ENCODE measurements at places on chromosomes 3 and 15.
A peak's percentile ranks its signal among the peaks of the same experiment; 100 is the strongest.

- no peak for DNase-seq
Observed at GRCh38 chr3:160773722-160774121, 17.7 kb downstream of the PPM1L start.

GRCh38 chr3:3586843-3587646 is 212.2 kb upstream of the LRRN1 start:
- peak; percentile 77 for DNase-seq

DNA sequence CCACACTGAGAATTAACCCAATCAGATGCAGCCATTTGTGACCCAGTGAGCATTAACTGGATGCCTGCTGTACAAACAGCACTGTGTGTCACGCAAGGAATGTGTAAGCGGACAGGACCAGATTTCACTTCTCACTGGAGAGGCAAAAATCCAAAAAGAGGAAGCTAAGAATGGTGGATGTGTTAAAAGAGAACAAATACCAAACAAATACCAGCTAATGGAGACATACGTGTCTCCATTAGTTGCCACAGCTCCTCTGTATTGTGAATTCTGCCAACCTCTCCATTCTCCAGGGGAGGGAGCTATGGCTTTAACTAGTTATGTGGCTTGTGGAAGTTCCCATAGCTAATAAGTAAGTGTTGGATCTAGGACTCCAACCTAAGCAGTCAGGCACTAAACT is 2.6 kb downstream of the LTF start:
- DNase-seq, result no peak

DNA sequence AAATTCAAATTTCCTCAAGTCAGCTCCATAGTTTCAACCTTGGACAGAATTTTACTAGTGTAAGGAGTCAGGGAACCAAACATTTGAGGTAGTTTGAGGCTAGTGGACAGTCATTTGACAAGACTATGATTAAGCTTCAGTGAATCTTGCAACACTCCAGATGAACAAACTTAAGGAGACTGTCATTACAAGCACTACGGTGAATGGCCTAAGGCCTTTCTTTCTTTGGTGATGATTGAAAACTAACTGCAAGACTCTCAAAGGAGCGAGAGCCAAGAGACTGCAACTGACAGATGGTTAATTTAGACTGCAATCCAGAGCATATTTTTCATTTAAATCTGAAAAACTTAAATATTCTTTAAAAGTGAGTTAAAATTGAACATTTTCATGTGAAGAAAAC is 272.3 kb upstream of the NECTIN3 start:
- no peak for DNase-seq

DNA sequence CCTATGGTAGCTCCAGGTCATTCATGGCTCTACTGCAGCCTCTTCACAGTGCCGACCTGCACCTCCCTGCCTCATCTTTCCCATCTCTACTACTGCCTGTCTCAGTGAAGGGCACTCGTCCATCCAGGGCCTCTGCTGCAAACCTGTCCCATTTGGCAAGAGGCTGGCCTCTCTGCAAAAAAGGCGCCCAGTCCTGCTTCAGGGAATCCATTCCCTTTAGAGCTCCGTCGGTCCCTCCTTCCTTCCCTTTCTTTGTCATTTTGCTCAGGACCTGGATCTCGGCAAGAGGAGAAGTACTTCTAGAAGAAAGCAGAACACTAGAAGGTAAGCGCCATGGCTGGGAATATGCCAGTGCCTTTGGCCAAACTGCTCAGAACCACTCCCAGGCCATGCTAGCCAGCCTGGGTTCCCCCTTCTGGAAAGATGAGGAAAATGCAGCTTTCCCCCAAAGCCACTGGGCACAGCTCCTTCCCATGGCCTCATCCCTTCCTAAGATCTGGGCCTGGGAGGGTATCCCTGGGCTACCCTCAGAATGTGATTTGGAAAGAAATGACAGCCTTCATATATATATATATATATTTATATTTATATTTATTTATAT is 6.4 kb upstream of the ISL2 start:
- no peak for DNase-seq

DNA sequence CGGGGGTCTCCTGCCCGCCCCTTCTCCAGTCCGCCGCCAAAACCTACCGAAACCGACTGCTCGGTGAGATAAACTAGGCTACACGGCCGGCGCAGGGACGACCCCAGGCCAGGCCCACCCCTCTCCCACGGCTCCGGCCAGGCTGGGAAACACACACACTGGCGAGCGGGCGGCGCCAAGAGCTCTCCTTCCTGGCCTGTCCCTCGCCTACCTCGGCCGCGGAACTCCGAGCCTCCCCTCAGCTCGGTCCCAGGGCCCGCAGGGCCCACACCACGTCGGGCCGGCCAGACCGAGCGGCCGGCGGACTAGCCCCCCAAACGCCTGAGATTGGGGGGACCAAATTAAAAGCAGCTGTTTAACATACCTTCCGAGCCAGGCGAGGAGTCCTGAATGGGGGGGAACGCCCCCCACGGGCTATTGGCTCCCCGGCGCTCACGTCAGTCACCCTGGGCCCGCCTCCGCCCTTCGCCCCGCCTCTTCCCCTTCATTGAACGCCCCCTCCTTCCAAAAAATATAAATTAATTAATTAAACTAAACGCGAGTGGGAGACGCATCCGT is 4.0 kb upstream of the SIN3A start:
- peak; percentile 78 for DNase-seq

DNA sequence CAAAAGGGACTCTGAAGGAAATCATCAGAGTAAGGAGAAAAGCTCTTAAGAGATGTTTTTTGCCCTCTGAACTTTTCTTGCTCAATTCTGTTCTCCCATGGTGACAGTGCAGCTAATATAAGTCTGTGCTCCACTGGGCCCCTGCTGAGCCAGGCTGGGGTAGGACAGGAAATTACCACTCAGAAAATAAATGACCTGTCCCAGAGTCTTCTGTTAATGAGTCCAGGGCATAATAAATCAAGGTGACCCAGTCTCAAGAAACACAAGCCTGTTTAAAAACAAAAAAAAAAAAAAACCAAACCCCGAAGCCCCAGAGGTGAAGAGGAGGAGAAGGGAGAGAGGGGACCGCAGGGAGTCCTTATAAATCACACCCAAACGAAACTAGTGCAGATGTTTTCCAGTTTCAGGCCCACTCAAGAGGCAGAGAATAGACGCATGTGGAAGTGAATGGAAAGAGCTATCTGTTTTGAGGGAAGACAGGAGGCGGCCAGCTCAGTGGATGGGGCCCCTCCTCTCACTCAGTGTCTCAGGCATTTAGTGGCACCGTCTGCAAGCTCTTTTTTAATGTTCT is 59.8 kb upstream of the BOC start:
- peak; percentile 50 for DNase-seq

DNA sequence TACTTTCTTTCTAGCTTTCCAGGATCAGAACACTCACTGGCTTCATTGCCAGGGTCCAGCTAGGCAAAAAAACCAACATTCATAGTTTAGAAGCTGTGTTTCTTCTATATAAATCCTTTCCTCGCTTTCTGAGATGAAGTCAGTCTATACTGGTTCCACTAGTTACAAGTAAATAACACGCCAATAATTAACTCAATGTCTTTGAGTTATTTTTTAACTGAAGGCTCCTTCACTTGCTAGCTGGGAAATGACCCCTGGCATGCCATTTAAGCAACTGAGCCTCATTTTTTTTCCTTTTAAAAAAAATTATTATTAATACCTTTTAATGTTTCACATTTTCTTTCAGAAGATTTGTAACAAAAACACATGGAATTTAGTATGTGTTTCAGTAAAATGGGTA is 2.1 kb upstream of the CCDC174 start:
- DNase-seq, result no peak

GRCh38 chr15:71219101-71219500 is 103.8 kb downstream of the THSD4 start:
- no peak for DNase-seq

GRCh38 chr3:55000546-55000945 is 72.7 kb upstream of the LRTM1 start:
- peak; percentile 85 for DNase-seq

- DNase-seq, result no peak
Observed at GRCh38 chr3:178802259-178802658, 266.0 kb downstream of the KCNMB2 start.

DNA sequence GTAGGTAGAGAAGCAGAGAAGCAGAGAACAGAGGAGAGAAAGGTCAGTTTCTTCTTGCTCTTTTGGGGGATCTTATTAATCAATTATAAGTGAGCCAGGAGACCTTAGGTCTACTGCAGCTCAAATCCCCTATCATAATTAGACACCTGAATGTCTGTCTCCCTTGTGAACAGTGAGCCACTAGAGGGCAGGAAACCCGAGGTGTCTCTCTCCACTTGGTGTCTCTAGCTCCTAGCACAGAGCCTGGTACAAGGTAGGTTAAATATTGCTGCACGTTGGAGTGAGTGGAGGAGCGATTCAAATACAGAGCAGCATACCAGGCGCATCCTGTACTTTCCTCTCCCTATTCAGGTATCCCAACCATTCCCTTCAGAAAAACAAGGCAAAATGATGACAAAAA is 2.0 kb upstream of the ST8SIA2 start:
- peak; percentile 52 for DNase-seq

DNA sequence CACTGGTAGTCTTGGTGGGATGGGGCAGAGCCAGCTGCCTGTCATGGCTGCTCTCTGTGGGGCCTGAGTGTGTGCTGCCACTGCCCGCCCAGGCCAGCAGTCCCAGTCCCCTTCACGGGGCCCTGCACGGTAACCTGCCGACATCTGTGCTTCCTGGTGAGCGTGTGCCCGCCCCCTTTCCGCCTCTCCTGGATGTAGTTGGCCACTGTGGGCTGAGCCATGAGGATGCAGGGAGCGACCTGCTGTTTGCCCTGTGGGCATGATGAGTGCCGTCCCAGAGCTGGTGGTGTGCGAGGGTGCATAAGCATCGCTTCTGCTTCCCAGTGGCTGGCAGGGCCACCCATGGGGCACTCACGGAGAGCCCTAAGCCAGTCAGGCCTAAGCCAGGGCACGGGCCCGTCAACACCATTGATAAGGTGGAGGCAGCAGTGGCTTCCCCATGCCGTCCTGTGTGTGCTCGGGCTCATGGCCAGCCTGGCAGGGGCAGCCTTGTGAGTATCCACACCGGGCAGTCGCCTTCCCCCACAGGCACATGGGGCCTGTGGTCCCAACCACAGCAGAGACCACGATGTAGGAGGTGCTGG is 14.6 kb downstream of the PLXNA1 start:
- no peak for DNase-seq

- DNase-seq, result no peak
Observed at GRCh38 chr3:105639131-105639530, 229.7 kb downstream of the CBLB start.

GRCh38 chr3:157204431-157204830 is 44.5 kb upstream of the CCNL1 start:
- DNase-seq, result peak; percentile 50

DNA sequence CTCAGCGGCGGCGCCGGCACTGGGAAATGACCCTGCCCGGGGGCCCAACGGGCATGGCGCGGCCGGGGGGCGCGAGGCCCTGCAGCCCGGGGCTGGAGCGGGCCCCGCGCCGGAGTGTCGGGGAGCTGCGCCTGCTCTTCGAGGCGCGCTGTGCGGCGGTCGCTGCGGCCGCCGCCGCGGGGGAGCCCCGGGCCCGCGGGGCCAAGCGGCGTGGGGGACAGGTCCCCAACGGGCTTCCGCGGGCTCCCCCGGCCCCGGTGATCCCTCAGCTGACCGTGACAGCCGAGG is 172 bp downstream of the ITPKA start:
- no peak for DNase-seq

- DNase-seq, result no peak
Observed at GRCh38 chr15:28936481-28936881, 50.7 kb downstream of the APBA2 start.

- DNase-seq, result no peak
Observed at GRCh38 chr3:43389388-43390254, 103.3 kb downstream of the SNRK start.

DNA sequence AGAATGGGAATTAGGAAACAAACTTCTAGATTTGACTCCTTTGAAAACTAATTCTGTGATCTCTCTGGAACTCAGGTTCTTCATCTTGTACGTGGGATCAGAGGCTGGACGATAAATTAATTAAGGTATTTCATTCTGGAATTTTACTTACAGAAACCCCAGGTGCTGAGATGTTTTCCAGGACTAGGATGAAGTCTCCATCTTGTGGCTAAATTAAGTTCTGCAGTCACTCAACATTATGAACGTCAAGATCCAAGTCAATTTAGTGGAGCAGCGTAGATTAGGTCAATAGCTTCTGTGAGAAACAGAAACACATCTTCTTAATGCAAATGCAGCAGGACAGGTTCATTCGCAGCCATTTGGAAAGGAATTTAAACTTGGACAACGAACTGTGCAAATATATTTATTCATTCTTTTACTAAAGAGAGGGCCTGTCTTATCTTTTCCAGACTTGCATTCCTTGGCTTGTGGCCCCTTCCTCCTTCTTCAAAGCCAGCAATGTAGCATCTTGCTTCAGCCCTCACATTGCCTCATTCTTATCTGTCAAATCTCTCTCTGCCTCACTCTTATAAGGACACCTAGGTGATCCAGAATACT is 26.7 kb upstream of the TMC3 start:
- peak; percentile 49 for DNase-seq

DNA sequence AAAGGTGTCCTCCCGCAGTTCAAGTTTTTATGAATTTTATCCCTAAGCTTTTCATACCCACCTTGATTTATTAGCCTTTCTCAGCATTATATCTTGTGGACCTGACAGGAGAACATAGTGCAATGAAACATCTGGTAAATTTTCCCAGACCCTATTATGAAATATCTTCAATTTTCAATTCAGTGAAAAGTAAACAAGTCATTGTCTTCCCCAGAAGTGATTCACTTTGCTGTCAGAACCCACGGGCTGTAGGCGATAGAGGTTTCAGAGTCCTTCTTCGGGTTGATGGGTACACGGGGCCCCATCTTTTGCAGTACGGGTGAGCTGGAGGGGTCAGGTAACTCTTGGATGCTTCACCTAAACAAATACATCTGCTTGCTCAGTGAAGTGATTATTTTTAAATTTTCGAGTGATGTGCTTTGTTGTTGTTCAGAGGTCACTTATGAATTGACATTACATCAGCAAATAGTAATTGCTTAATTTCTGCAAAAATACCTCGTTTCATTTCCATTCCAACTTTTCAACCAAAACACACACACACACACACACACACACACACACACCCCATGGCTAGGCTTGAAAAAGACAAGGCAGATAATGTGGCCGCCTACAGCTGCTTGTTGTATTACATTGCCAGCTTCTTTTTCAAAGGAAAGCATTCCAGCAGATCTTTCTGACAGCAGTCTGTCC is 102.9 kb downstream of the SEMA6D start:
- DNase-seq, result peak; percentile 62
